ENCODE measurements at places on chromosomes 12 and 14. TPM values are rescaled to one million over a fixed set of nuclear protein-coding genes. Genes with fewer than 3 reads are reported as not detected.

RNF212B gene
- total RNA-seq = not detected

KLRC1 gene
- not detected for total RNA-seq

DUSP6 gene
- 24.8 TPM for total RNA-seq

RAD51AP1 gene
- total RNA-seq = 69.5 TPM

USP44 gene
- total RNA-seq = 7.6 TPM

GAS2L3 gene
- total RNA-seq = 4.7 TPM

KRT5 gene
- not detected for total RNA-seq

CD163 gene
- total RNA-seq = not detected

RDH16 gene
- 0.54 TPM for total RNA-seq

FOXA1 gene
- total RNA-seq = not detected

- H3K4me3 ChIP-seq = no peak overlapping the region
- no peaks in the 10 kb centered on the region for H3K27me3 ChIP-seq
- no peak for DNase-seq
- no peak overlapping the region for H3K27ac ChIP-seq
Measured at GRCh38 chr14:64992328-64992885, 5.7 kb downstream of the FNTB start.

GRCh38 chr12:11703378-11703777, 53.9 kb downstream of the ETV6 start:
- H3K27ac ChIP-seq = peak overlapping the region; percentile 76
- peaks cover 45% of the 10 kb centered on the region for H3K4me1 ChIP-seq
- no peak overlapping the region for H3K4me3 ChIP-seq
- no peaks in the 10 kb centered on the region for H3K27me3 ChIP-seq
- H3K36me3 ChIP-seq = peaks cover 12% of the 10 kb centered on the region

- no peak for DNase-seq
- no peak overlapping the region for H3K27ac ChIP-seq
- H3K36me3 ChIP-seq = no peaks in the 10 kb centered on the region
- no peaks in the 10 kb centered on the region for H3K4me1 ChIP-seq
- H3K27me3 ChIP-seq = no peaks in the 10 kb centered on the region
- H3K4me3 ChIP-seq = no peak overlapping the region
Measured at GRCh38 chr12:123543541-123543940, 10.0 kb upstream of the RILPL1 start.

- H3K27ac ChIP-seq = no peak overlapping the region
- H3K4me1 ChIP-seq = peaks cover 4% of the 10 kb centered on the region
Measured at GRCh38 chr14:104876251-104876699, 11.2 kb downstream of the CEP170B start.

GRCh38 chr12:66117242-66117641, 13.3 kb downstream of the LLPH start:
- peaks cover 16% of the 10 kb centered on the region for H3K36me3 ChIP-seq
- no peak for DNase-seq
- H3K4me1 ChIP-seq = peaks cover 4% of the 10 kb centered on the region
- no peak overlapping the region for H3K27ac ChIP-seq
- no peak overlapping the region for H3K4me3 ChIP-seq

DNA sequence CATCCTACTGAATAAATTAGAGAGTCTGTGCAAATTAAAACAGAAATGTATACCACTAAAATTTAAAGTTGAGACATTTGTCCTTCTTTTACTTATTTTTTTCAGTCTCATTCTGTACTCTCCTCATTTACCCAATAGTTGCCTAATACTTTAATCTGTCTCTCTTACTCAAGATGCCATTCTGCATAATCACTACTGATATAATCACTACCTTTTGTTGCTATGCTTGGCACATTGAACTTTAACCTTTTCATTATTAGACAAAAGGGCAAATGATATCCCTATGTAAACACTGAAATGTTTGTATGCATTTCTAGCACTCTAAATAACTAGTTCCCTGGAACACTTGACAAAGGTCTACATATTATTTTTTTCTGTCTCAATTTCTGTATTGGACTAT, 1108.3 kb upstream of the FLRT2 start:
- no peak for DNase-seq
- no peak overlapping the region for H3K4me3 ChIP-seq
- no peak overlapping the region for H3K27ac ChIP-seq
- no peaks in the 10 kb centered on the region for H3K4me1 ChIP-seq

DNA sequence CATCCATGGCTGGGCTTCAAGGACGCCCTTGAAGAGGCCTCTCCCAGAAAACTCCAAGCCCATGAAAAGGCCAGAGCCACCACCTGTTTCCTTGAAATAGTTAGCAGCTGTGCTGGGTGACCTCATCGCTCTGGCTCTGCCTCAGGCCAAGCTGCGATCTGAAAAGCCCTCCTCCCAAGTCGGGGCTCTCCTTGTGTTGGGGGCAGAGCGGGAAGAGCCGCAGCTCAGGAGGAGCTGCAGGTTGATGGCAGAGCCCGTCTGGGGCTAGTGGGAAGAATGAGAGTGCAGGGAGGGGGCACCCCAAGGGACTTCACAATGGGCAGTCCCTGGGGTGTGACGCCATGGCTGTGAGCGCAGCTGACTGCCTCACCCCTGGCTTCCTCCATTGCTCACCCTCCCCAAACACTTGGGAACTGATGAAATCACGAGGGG, 50.0 kb upstream of the STON2 start:
- no peak for DNase-seq
- H3K36me3 ChIP-seq = no peaks in the 10 kb centered on the region
- peaks cover 7% of the 10 kb centered on the region for H3K4me1 ChIP-seq
- H3K27ac ChIP-seq = no peak overlapping the region
- no peak overlapping the region for H3K4me3 ChIP-seq

- no peaks in the 10 kb centered on the region for H3K36me3 ChIP-seq
- peaks cover 1% of the 10 kb centered on the region for H3K27me3 ChIP-seq
- H3K4me1 ChIP-seq = no peaks in the 10 kb centered on the region
- H3K27ac ChIP-seq = no peak overlapping the region
- H3K4me3 ChIP-seq = no peak overlapping the region
Measured at GRCh38 chr14:33568935-33569579, 381.8 kb downstream of the EGLN3 start.

DNA sequence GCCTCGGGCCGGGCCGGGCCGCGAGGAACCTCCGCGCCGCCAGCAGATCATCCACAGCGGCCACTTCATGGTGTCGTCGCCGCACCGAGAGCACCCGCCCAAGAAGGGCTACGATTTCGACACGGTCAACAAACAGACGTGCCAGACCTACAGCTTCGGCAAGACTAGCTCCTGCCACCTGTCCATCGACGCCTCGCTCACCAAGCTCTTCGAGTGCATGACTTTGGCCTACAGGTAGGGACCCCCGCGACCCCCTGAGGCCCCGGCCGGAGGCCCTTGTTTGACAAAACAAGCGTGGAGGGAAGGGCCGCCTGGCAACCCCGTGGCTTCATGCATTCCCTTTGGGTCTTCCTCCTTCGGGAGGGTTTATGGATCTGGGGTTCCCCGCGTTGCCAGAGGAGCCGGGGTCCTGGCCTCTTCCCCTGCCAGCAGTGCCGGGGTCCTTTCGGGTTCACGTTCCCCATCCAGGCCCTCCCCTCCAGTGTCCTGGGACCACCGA, 526 bp downstream of the MLXIP start:
- DNase-seq = peak; percentile 32
- H3K27me3 ChIP-seq = no peaks in the 10 kb centered on the region
- H3K27ac ChIP-seq = peak overlapping the region; percentile 51
- H3K36me3 ChIP-seq = peaks cover 5% of the 10 kb centered on the region
- peaks cover 54% of the 10 kb centered on the region for H3K4me1 ChIP-seq

- H3K27ac ChIP-seq = no peak overlapping the region
- H3K36me3 ChIP-seq = no peaks in the 10 kb centered on the region
- DNase-seq = no peak
- no peak overlapping the region for H3K4me3 ChIP-seq
- no peaks in the 10 kb centered on the region for H3K4me1 ChIP-seq
Measured at GRCh38 chr12:50488801-50489200, 16.0 kb upstream of the DIP2B start.

DNA sequence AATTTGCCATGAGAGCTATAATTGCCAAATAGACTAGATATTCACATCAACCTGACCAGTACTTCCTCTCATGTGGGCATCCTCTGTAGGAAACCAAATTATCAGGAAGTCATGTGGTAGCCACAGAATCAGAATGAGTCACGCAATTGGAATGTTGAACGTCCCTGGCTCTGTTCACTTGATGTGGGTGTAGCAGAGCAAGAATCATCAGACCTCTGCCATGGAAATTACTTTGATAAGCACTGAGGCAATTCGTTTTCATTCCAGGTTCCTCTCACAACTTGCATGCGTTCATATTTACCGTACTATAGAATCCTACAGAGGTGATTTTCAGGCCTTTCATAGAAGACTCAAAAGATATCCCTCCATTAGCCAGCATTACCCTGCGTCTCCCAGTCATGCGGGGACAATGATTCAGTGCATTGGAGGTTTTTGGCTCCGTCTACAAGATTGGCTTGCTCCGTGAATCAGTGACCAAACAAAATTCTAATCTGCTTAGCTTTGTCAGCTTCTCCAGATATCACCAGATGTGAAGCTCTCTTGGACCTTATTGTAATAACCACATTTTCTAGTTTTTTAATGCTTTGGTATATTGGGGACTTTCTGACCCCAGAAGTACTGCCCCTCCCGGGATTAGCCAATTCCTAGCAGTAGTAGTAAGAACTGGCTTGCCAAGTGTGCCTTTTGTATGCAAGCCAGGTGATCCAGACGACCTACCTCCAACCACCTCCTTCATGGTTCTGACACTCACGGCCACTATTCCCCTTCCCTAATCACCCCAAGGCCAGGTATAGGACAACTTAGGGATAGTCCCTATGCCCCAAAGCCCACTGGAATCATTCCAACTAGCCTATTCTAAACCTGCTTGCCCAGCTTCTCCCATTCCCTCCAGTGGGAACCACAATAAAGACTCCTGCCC, 133.4 kb downstream of the KICS2 start:
- no peak overlapping the region for H3K27ac ChIP-seq
- H3K4me1 ChIP-seq = no peaks in the 10 kb centered on the region
- H3K27me3 ChIP-seq = peaks cover 2% of the 10 kb centered on the region
- DNase-seq = no peak

GRCh38 chr12:48988030-48988649, 10.0 kb downstream of the WNT1 start:
- peak; percentile 84 for DNase-seq
- peaks cover 22% of the 10 kb centered on the region for H3K27me3 ChIP-seq
- no peaks in the 10 kb centered on the region for H3K4me1 ChIP-seq
- no peak overlapping the region for H3K4me3 ChIP-seq
- no peaks in the 10 kb centered on the region for H3K36me3 ChIP-seq
- no peak overlapping the region for H3K27ac ChIP-seq

Measured in activated naive CD4-positive, alpha-beta T cell treated with anti-CD3 and anti-CD28 coated beads for 36 hours (primary cell).